ENCODE measurements at places on chromosomes 7 and 10.

DNA sequence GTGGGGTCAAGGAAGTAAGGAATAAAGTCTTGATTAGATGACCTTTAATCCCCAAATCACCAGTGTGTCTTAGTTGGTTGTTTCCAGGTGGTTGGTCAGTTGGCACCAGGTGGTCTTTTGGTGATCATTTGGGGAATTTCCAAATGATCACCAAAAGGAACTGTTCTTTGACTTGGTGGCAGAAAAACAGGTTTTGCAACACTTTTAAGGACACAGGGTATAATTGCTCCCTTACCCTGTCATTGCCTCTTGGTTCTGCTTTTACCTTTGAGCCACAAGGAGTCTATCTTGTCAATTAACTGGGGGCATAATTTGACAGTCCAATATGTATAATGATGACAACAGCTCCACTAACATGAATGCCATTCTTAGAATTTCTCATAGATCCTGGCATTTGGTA is 104.2 kb downstream of the ADK start:
- DNase-seq: no peak

GRCh38 chr10:129078346-129078745 is 388.7 kb upstream of the MGMT start:
- DNase-seq: no peak

- DNase-seq: no peak
Measured at GRCh38 chr10:122689146-122689820, 10.4 kb downstream of the C10orf120 start.

DNA sequence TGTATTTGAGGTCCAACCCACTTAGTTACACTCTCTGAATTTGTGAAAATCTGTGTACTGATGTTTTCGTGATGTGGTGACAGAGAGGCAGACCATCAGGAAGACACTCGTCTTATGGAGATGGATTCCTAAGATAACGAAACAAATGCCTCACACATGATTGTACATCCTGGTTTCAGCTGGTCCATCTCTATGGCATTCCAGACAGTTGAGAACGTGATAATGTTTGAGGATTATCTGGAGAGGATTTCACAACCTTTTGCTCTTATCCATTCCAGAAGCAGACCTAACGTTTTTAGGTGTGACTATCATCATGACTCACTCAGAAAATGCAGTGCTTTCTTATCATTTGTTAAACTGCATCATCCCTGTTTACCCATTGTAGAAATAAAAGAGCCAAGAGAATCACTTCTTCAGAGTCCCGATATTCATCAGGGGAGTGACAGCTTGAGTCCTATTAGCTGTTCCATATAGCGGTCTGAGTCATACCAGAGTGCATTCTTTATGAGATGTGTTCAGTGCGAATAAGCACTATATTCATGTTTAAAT is 74.5 kb downstream of the BMPER start:
- DNase-seq: no peak

- no peak for DNase-seq
Measured at GRCh38 chr7:51376420-51377092, 59.9 kb upstream of the COBL start.

DNA sequence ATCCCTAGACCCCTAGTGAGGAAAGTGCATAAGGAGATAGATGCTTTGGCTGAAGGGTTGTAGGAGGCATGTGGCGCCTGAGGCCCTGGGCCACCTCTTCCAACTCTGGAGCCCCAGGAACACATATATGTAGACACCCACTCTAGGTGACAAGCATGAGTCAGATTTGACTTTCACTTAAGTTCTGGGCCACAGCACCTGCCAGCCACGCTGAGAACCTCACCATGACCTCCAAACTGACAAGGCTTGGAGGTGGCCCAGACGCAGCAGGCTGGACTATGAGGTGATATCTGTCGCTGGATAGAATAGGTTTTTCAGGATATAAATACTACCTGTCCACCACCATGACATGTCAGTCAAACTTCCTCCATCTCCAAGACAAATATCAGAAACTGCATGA is 894.0 kb upstream of the ZNF722 start:
- DNase-seq: no peak

GRCh38 chr10:30027057-30028005 is 32.1 kb downstream of the JCAD start:
- peak; percentile 52 for DNase-seq

DNA sequence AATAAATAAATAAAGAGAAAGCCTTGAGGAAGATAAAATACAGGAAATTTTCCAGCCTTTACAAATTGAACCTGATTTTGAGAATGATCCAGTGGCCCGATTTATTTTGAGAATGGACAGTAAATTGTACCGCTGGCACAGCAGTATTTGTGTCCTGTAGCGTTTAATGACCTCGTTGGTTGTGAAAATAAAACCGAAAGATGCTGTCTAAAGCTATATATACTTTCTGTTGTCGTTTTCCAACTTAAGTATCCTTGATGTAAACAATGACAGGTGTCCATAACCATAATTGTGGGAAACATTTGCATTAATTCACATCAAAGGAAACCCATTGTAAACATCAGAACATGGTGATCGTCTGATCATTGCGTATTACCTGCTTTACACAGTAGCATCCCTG is 38.8 kb downstream of the TBXAS1 start:
- DNase-seq: no peak

DNA sequence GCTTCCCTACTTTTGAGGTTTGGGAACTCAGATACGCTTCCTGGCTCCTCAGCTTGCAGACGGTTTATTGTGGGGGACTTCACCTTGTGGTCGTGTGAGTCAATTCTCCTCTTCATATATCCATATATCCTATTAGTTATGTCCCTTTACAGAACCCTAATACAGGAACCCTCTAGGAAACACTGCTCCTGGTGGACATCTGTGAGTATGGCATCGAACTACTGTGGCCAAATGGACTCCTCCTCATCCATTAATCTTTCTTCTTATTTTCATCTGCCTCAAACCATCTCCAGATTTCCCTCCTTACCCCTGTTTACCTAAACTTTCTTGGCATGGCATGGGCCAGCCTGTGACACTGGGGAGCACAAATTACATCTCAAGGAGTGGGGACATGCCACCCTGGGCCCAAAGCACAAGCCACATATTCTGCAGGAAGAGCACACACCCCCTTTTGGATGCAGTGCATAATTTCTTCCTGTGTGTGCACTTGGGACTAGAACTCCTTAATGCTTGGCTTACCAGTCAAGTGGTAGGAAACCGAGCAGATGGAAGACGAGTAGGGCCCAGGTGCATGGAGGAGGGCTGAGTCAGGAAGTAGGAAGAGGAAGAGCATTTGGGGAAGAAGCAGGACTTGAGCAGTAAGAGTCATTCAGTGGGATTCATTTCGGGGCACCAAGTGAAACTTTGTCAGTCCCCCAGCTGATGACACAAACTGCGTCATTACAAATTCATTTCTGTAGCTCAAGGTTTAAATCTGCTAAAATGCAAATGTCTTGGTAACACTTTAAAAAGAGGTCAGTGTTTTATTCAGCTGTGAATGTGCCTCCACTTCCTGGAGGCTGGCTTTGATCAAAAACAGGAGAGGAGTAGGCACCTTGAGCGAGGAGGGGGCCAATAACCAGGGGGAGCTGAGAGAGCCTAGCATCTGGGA is 80.8 kb upstream of the PLXNA4 start:
- no peak for DNase-seq

- no peak for DNase-seq
Measured at GRCh38 chr7:1883031-1883761, 213.1 kb downstream of the ELFN1 start.

DNA sequence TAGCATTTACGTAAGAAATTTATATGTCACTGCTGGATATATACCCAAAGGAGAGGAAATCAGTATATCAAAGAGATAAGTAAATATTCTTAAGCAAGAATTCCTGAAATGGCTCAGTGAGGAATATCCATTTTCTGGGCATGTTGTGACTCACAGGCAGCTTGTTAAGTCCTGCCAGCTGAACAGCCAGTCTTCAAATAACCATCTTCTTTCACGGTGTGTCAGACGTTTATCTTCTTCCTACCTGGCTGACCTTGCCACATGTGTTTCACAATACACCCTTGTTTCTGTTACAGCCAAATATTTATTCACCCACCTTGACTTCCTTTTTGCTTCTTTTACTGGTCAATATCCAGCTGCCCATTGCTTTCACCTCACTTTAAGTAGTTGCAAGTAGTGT is 648.1 kb downstream of the ANKRD7 start:
- DNase-seq: no peak

DNA sequence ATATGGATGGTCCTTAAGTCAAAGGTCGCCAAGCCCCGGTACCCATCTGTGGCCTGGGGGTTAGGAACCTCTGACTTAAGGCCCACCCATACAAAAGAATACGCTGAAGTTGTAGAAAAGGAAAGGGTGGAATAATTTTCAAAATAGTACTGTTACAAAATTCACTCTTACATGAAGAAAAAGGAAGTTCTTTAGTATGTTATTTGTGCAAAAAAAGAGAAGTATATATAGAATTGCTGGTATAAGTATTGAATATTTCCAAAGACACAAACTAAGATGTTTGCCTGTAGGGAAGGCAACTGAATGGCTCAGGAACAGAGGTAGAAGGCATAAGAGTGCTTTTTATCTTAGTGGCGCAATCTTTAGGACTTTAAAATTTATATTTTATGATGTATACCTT is 78.7 kb downstream of the PRLHR start:
- DNase-seq: no peak

DNA sequence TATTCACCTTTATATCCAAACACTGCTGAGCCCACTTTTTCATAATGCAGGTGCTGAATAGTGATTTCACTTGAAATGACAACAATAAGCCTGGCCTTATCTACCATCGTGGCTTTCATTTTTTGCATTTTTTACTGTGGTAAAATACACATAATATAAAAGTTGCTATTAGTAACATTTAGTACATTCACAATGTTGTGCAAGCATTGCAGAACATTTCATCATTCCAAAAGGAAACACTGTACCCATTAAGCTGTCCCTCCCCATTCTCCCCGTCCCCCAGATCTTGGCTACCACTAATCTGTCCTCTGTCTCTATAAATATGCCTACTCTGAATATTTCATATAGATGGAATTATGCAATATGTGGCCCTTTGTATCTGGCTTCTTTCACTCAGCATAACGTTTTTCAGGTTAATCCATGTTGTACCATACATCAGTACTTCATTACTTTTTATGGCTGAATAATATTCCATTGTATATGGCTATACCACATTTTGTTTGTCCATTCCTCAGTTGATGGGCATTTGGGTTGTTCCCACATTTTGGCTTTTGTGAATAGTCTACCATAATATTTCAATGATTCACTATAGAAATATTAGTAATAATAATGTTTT is 68.5 kb upstream of the ARID5B start:
- no peak for DNase-seq

- no peak for DNase-seq
Measured at GRCh38 chr10:85874208-85874607, 492.4 kb downstream of the GRID1 start.

GRCh38 chr7:13921062-13921461 is 68.4 kb downstream of the ETV1 start:
- DNase-seq: no peak

DNA sequence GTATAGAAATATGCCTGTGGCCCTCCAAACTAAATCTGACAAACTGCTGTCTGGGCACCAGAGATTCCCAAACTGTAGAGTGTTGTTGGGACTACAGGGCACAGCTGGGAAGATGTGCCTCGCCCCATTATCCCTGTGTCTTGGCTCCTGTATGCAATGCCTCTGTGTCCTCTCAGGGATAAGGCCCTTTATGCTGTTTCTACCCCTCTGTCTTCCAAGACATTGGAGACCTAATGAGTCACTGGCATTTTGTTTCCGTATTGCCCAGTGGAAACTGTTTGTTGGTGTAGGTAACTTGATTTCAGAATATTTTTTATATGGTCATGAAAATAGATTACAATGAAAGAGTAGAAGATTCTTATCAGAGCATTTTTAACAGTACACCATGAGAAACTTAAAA is 183.2 kb downstream of the GLI3 start:
- DNase-seq: no peak

DNA sequence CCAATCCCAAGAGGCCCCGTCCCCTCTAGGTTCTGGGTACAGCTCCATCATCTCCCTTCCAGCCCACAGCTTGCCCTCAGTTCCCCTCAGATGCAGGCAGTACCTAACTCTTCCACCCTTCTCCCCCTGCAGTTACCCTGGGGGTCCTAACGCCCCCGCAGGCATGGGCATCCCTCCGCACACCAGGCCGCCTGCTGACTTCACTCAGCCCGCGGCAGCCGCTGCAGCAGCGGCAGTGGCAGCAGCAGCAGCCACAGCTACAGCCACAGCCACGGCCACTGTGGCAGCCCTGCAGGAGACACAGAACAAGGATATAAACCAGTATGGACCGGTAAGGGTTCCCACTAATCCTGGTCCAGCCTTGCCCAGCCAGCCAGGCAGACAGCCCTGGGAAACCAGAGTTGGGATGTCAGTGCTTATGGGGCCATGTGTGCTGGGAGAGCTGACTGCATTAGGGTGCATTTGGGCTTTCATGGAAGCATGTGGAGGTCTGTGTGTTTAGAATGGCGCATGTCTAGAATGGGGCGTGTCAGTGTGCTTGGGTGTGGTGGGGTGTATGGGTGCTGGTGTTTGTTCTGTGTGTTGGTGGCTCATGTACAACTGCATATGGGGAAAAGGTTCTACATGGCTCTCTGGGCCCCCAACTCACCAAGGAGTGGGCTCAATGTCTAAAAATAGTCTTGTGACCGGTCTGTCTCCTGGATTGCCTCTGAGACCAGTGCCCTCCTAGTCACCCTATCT is 55.1 kb upstream of the PPIF start:
- no peak for DNase-seq

DNA sequence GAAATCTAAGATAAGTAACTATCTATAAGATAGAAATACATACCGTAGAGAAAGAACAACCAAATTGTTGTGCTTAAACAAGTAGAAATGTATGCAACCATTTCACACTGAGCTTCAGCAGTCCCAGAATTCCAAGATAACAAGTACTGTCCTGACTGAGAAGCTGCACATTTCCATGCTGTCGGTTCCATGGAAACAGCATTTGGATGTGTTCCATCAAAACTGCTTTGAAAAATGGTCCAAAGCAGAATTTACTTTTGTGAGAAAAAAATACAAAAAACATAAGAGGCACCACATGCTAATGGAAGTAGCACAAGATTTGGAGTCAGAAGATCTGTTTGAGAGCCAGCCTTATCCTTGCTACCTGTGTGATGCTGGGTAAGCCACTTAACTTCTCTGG is 92.6 kb downstream of the MTERF1 start:
- DNase-seq: no peak
